ENCODE measurements at places on chromosomes 12 and 14.

- DNase-seq, result peak; percentile 36
These were observed 15.7 kb upstream of the FIGNL2 start for GRCh38 chr12:51863933-51864832.

DNA sequence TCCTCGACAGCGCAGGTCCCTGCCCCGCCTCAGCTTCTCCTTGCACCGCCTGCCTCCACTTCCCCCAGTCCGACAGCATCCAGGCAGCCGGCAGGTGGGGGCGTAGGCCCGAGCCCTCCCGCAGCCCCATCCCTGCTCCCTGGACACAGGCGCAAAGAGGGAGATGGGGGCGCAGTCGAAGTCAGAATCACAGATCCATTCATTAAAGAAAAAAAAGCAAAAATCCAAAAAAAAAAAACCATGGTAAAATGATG is 41.2 kb downstream of the RFLNA start:
- DNase-seq, result no peak

DNA sequence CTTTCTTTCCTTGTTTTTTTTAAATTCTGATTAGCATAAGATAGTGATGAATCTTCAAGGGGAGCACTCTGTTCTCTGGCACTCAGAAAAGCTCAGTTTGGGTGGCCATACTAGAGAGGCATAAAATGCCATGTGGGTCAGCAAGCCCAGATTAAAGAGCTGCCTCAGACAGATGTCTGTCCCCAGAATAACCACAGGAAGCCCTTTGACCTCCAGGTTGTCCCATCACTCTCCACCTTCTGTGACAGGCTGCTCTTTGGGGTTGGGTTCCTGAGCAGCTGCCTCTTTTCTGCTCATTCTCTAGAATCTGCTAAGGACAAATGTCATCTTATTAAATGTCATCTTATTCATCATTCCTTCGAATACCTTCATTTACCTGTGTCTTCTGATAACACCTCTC is 96.0 kb upstream of the PDZRN4 start:
- DNase-seq, result no peak

GRCh38 chr14:89429199-89430181 is 12.5 kb upstream of the FOXN3 start:
- DNase-seq, result peak; percentile 49

DNA sequence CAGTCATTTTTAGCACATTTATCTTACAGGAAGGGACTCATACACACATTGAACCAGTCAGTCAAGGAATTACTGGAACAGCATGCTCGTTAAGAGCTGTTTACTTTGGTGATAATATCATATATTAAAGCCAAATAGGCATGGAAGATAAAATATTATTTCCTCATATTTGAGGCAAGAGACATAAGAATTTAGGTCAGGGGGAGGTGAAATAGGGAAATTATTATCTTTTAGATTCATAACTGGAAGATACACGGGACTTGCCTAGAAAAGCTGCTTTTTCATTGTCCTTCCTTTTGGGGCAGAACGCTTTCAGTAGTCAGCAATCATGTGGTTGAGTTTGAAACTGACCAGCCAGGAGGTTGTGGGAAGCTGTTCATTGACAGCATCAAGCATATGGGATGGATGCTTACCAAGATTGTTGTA is 72.5 kb downstream of the NTN4 start:
- no peak for DNase-seq

GRCh38 chr12:27143256-27144069 is 61.1 kb upstream of the C12orf71 start:
- DNase-seq, result no peak

GRCh38 chr14:104356020-104356737 is 217.8 kb downstream of the KIF26A start:
- no peak for DNase-seq

DNA sequence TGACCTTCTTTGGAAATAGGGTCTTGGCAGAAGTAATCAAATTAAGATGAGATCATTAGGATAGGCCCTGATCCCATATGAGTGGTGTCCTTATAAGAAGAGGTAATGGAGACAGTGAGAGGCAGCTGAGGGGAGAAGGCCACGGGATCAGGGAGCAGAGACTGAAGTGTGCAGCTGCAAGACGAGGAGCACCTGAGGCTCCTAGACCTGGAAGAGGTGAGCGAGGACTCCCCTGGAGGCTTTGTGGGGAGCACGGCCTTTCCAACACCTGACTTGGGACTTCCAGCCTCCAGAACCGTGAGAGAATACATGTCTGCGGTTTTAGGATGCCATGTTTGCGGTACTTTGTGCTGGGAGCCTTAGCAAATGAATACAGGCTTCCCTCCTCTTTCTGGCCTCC is 37.5 kb downstream of the LRTM2 start:
- no peak for DNase-seq

DNA sequence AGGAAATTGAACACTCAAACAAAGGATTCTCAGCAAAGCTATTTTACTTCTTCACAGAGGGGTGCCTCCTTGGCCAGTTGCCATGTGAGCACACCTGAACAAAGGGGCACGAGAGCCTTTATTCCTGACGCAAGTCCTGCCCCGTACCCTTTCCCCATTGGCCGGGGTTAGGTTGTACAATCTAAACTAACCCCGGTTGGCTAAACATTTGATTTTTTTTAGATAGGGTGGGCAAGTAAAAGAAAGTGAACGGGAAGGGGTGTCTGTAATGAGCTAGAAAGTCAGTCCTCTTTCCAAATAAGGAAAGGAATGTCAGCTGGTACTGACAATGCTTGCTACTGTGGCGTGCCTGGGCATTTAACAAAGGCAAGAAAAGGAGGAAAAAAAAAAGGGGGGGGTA is 135.5 kb upstream of the CDKN3 start:
- DNase-seq, result no peak

DNA sequence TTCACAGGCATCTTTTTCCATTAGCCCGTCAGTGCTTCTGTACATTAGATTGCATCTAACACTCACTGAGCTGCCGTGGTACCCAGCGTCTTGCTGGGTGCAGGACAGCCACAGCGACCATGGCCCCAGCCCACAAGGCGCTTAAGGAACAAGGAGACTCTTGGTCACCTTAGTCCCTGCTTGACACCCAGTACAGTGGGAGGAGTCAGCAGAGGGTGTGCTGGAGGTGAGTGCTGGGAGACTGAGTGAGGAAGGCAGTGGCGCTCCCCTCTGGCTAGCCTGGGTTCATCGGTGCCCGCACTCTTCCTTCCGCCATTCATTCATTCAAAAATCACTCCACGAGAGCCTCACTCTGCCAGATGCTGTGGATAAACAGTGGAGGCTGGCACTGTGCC is 21.8 kb downstream of the FBLN5 start:
- DNase-seq, result no peak

GRCh38 chr12:1791104-1791841 is 29.1 kb upstream of the LRTM2 start:
- peak; percentile 83 for DNase-seq

DNA sequence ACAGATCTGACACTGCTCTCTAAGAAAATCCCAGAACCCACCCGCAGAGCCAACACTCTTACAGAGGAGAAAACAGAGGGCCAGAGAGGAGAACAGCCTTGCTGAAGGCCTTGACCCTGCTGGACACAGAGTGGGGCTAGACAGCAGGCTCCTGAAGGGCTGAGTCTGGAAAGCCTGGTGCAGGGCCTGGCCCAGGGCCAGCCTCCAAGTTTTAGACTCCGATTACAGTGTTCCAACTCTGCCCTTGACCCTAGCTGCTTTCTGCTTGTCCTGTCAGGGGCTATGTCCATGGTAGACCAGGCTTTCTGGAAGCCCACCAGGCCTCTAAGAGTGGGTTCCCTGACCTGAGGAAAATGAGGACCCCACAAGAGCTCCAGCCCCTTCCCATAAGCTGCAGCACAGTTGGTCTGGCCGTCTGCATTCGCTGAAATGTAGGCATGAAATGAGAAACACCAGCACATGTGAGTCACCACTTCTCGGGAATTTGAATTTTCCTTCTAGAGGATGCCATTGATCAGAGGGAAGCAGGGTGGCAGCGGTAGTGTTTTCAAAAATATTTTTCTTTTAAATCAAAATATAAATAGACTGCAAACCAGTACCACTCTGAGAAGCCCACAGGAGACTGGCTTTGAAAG is 154.4 kb downstream of the CALM1 start:
- DNase-seq, result no peak

DNA sequence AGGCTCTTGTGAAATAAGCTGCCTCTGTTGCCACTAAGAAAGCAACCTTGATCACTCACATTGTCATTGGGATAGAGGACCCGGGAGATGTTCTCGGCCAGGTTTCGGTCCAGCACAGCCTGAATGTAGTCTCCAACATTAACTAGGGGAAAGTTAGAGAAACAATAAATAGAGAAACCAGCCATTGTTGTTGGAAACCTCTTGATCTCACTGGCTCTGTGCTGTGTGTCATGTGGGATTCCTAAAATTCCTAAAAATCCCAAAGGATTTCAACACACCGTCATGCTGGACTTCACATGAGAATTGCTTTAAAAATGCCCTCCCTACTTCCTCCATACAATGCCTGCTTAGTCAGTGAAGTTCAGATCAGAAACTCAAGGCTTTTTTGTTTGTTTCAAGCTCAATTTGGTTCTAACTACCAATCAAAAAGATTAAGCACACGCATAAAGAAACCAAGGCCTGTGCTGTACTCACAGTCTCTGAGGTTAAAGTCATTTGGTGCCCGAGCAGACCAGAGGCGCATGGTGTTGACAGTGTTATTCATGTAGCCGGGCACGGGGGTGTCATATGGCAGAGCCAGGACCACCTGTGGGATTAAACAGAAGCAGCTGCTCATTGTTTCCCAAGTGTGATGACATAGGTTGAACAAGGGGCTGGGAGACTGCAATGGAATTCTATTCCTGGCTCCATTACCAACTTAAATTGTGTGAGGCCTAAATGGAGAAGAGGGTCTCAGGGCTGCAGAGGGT is 23.6 kb downstream of the PYGL start:
- no peak for DNase-seq

GRCh38 chr14:102986810-102987579 is 64.5 kb downstream of the AMN start:
- DNase-seq, result no peak

DNA sequence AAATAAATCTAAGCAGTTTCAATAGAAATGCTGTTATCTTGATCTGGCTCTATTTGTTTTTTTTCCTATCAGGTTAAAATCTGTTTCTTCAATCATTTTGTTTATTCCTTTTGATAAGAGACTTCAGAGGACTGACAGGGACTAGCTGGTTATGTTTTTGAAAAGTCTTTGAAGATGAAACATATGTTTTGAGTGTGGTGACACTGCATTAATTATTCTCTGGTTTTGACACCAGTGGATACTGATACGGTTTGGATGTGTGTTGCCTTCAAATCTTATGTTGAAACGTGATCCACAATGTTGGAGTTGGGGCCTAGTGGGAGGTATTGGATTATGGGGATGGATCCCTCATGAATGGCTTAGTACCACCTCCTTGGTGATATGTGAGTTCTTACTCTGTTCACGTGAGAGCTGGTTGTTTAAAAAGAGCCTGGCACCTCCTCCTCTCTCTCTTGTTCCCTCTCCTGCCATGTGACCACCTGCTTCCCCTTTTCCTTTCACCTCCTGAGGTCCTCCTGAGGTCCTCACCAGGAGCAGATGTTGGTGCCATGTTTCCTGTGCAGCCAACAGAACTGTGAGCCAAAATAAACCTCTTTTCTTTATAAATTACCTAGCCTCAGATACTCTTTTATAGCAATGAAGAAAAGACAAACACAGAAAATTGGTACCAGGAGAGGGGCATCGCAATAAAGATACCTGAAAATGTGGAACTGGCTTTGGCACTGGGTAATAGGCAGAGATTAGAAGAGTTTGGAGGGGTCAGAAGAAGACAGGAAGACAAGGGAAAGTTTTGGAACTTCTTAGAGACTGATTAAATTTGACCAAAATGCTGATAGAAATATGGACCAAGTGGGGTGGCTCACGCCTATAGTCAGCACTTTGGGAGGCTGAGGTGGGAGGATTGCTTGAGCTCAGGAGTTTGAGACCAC is 23.0 kb downstream of the RASSF3 start:
- no peak for DNase-seq

- DNase-seq, result no peak
These were observed 64.3 kb upstream of the STON2 start for GRCh38 chr14:81464253-81465002.

GRCh38 chr14:30283822-30284446 is 275.0 kb upstream of the G2E3 start:
- DNase-seq, result peak; percentile 23

DNA sequence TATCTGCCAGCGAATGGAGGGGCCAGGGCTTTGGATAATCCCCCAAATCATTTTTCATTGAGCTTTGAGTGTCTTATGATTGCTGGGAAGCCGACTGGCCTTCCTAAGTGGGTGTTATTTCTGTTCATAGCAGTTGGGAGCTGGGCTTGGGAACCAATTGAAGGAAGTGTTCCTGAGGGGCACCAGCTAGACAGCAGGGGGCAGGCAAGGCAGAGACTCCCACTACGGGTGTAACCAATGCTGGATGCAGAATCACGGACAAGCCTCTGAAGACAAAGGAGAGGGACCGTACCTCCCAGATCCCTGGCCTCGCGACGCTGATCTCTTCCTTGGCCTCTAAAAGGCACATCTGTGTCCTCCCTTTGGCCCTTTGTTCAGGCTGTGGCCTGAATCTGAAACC is 149.0 kb upstream of the PRMT8 start:
- peak; percentile 73 for DNase-seq

GRCh38 chr14:55691659-55692058 is 111.7 kb downstream of the KTN1 start:
- DNase-seq, result no peak

GRCh38 chr14:45212231-45212630 is 40.8 kb downstream of the MIS18BP1 start:
- no peak for DNase-seq

DNA sequence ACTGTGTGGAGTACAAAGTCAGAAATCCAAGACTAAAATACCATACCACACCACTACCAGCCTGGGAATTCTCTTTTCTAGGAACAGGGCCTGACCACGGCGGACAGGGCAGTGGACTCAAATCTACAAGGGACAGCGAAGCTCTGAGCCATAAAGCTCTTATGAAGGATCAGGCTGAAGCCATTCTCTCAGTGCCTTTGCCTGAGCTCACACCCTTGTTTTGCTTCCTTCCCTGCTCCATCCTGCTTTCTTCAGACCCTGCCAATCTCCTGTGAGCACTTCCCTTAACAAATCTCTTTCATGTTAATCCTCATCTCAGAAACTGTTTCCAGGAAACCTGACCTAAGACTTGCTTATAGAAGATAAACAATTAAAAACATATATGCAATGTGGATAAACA is 398.5 kb downstream of the MDGA2 start:
- DNase-seq, result no peak

DNA sequence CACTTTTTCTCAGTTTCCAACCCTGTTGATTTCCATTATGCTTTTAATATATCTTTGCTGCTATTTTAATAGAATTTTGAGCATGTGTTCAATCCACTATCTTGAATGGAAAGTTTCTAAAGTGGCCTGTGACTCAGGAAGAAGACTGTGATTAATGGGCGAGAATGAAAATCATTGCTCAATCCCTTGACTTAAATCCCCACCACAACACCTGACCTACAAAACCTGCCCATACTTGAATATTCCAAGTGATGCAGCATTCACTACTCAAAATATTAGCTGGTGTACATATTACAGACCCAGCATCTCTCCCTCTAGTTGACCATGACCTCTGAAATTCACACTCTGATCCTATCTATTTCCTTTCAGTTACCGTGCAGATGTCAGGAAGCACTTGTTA is 1.3 kb upstream of the OAS3 start:
- DNase-seq, result no peak
